ENCODE measurements at places on chromosomes 11 and 22.

- no peak for DNase-seq
These were observed 71.4 kb upstream of the GRK3 start for GRCh38 chr22:25492841-25493734.

DNA sequence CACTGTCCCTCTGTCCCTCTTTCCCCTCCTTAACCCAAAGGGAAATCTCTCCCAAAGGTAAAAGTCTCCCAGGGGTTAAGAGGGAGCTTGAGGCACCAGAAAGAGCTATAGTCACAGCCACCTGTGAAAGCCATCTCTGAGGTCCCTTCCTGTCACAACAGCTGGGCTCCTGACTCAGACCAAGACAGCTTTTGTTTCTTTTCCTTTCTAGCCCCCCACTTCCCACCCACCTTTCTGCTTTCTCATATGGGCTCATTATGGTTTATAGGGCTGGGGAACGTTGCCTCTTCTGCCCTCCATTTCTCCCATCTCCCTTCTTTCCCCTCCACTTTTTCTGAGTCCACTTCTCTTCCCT, 19.1 kb downstream of the MIF start:
- no peak for DNase-seq

DNA sequence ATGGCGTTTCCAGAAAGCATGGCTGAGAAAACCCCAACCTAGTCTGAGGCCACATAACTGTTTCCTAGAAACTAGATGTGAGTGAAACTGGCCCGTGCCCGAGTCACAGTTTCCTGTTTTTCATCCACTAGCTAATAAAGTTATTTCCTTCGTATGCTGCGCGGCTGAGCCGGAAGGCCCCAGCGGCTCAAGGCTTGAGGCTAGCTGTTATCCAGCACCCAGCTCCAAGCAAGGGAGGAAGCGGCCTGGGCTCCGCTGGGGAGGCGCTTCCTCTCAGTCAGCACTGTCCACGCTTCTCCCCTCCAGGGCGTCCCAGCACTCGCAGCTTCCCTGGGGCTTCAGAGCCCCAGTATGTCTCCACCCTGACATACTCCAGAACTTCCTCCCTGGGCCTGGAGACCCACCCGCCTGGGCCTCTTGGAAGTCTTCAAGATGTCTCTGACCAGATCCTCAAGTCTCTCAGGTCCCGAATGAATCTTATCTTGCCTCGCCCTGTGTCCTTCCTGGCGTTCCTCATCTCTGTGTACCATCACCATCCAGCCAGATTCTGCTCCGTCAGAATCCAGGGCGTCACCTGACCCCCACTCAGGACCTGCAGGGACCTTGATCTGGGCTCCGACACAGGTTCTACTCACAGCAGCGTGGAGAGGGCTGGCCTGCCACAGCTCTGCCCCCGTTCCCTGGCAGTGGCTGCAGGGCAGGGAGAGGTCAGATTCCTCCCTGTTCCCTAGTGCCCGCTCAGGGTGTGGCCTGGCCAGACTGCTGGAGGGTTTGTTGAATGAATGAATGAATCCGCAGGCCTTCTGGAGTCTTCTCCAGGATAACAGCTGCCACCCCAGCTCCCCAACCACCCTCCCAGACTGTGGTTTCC, 81.9 kb downstream of the LRRC32 start:
- DNase-seq, result no peak

DNA sequence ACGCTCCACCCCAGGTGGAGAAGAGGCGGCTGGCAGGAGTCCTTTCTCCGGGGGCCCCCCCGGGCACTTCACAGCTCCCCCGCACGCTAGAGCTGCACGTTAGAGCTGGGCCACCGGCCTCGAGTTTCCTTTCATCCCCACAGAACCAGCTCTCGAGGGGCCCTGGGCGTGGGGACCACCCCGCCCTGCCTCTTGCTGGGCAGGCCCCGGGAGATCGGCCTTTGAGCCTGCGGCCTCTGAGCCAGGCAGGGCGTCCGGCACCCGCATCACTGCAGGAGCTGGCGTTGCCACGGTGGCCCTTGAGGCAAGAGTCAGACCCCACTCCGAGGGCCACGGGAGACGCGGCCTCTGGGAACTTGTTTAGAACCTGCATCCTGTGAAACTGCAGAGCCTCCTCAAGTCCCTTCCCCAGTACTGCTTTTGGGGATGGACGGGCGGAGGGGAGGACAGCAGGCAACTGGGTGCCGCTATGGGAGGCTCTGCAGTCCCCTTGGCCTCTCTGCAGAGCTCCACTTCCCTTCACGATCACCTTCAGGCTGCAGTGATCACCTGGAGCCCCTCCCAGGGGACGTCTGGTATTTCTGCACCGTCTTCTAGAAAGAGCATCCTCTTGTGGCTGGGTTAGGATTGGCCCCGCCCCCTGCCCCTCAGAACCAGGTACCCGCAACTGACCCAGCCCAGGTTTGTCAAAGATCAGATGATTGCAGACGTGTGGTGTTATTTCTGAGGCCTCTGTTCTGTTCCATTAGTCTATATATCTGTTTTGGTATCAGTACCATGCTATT, 13.9 kb upstream of the GAL start:
- DNase-seq, result no peak

GRCh38 chr11:1515082-1516060, 28.8 kb upstream of the MOB2 start:
- peak; percentile 88 for DNase-seq

GRCh38 chr11:13769188-13769587, 100.7 kb downstream of the FAR1 start:
- no peak for DNase-seq

GRCh38 chr11:120061761-120062560, 76.0 kb downstream of the TRIM29 start:
- DNase-seq, result peak; percentile 63

DNA sequence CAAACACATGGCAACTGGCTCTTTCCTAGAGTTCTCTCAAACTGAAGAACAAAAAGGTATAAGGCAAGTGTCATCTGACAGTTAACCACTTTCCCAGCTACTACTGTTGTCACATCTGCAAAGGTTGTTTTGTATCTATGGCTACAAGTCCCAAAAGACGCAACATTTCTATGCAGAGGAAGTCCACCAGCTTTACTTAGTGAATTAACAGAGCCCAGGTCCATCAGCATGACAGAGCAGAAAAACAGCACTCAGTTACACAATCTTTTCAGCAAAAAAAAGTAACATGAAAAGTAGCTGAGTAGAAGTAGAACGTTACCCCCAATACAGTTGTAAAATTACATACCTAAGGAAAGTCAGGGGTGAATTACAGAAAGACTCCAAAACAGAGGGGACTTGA, 12.1 kb downstream of the CPSF7 start:
- DNase-seq, result no peak

DNA sequence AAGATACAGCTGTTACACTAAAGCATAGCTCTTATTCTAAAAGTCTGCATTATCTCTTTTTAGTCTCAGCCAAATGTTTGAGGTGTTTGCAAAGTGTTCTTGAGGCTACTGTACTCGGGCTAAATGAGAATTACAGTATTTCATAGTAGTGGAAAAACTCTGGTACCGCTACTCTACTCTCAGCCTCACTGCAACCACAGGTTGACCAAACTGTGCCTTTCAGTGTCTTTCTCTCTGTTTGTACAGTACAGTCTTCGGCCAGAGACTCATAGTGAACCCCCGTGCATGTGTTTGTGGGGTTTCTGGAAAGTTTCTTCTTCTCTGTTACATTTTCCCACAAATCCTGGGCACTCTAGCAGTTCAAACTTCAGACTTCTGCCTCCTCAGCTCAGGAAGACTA, 7.4 kb upstream of the LUZP2 start:
- DNase-seq, result no peak

GRCh38 chr11:76592025-76592914, 78.3 kb downstream of the LRRC32 start:
- DNase-seq, result no peak

DNA sequence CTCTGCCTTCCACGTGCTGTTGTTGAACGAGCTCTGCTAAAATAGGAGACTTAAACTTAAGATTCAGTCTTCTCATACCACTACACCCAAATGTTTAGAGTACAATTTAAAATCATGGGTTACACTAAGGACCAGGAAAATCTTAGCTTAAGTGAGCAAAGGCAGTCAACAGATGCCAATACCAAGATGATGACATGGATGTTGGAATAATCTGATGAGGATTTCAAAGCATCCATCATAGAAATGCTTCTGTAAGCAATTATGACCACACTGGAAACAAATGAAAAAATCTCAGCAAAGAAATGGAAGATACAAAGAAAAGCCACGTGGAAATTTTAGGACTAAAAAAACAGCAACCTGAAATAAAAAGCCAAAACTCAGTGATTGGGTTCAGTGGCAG, 109.8 kb downstream of the ATXN10 start:
- no peak for DNase-seq

GRCh38 chr11:3642071-3642951, 519 bp upstream of the ART5 start:
- DNase-seq, result peak; percentile 61

GRCh38 chr22:38214302-38215056, 12.7 kb downstream of the MAFF start:
- DNase-seq, result no peak

Measured in breast epithelium (tissue), 4 donors.